ENCODE measurements at places on chromosomes 6 and 20.

DNA sequence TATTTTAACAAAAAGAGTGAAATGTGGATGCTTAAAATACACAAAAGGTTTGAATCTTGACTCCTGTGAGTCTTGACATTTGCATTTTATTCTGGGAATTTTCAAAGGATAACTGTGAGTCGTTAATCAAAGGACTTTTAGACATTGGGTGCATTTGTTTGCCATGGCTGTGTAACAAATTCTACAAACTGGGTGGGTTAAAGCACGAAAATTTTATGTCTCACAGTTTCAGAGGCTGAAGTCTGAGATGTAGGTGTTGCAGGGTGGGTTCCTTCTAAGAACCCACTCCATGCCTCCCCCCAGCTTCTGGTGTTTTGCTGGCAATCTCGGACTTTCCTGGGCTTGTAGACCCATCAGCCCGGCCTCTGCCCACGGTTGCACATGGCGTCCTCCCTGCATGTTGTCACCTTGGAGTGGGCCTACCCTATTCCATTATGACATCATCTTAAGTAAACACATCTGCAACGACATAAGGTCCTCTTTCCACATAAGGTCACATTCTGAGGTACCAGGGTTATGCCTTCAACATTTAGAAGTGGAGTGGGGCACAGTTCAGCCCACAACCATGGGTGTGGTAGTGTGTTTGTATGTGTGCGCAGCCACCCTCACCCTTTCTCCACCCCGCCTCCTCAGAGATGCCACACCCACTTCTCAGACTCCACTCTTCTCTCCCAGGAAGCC, 113.1 kb downstream of the FOXA2 start:
- DNase-seq, result no peak

- DNase-seq, result no peak
Measured at GRCh38 chr6:143828572-143828971, 14.6 kb upstream of the LTV1 start.

DNA sequence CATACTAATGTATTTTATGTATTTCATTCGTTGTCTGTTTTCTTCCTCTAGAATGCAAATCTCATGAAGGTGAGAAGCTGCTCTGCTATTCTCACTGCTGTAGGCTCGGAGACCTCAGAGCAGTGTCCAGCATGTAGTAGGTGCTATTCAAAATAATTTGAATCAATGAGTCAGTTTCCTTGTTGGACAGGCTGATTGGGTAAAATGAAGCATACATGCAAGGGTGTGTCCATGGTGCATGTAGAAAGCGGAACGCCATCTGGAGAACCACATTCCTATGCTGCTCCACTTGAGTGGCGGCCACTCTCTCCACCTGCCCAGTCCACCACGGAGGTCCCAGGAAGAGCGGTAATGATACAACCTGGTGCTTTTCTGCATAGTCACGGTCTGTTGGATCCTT, 412.1 kb downstream of the QKI start:
- no peak for DNase-seq

- no peak for DNase-seq
Measured at GRCh38 chr6:111129013-111129412, 41.7 kb downstream of the SLC16A10 start.

GRCh38 chr20:49328790-49329189, 50.9 kb upstream of the ZNFX1 start:
- DNase-seq, result no peak

DNA sequence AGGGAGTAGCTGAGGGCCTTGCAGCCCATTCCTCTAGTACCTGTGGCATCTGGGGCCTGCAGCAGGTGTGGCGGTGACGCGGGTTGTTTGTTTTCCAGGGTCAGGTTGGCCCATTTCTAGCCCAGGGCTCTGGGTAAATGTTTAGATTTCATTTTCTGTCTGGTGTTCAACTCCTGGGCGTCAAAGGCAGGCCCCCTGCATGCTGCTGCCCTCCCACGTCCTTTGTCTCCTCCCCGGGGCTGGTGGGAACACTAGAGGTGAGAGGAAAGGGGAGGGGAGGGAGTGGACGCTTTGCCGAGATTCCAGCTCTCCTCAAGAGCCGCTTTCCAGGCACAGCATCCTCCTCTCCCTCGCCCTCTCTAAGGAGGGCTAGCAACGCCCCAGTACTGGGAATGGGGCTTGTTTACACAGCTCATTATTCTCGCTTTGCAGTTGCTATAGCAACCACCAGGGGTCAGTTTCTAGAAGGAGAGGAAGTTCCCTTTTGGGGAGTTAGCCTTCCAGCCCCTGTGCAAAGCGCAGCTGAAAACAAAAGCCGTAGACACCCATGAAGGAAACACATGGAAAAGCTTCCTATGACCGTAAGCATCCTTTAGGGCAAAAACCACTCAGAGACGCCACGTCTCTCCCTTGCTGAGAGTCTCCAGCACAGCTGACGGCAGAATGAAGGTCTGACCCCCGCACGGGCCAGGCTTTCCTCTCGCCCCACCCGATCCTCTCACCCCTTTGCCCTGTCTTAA, 170.6 kb downstream of the LY86 start:
- DNase-seq, result no peak

- DNase-seq, result no peak
Measured at GRCh38 chr6:169168302-169168630, 85.4 kb downstream of the THBS2 start.
